A673 (cell line): ENCODE measurements at places on chromosomes 6 and 20.

DNA sequence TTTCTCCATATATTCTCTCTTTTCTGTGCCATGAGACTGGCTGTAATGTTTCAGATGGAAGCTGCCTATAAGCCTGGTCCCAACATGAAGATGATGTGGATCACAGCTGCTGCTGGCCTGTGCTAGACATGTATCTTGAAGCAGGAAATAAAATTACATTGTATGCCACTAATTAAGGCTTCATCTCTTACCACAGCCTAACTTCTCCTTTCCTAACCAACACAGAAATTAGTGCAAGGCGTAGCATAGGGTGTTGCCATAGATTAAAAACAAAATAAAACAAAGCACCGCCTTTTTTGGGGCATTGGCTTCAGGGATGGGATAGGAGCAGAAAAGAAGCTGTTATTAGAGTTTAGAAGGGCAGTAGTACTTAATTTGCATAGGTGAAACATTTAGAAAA, 4.7 kb upstream of the SLC17A4 start:
- DNase-seq: no peak

- no peak for DNase-seq
Observed at GRCh38 chr6:135270676-135271536, 89.8 kb downstream of the MYB start.

DNA sequence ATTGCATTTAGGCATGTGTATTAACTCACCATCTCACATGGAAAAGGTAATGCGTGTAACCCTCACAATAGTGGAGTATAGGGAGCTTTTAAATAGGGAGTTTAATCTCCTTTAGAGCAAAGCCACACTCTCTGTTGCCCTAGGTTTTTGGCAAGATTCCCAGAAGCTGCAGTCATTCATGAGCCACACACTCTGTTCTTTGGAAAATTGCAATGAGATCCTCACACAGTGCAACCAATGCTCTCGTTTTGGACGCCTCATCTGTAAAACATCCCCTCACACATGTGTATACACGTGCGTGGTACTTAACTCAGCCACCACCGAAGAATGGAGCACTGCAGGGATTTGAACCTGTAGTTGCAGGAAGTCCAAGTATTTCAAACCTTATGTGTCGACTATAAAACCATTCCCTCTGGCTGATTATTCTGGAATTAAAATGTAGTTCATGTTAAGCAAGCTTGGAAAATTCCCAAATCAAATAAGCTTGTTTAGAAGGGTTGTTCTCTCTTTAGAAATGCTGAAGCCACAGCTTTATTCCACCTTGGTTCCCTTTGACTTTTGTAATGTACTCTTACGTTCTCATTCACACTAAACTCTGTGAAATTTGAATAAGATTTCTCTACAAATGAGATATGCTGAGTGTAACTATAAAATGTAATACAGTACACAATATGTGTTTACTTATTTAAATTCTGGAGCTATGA, 489.8 kb upstream of the MANEA start:
- DNase-seq: peak; percentile 90

- no peak for DNase-seq
Observed at GRCh38 chr20:37380864-37381579, 35.1 kb downstream of the SRC start.
